ENCODE measurements at places on chromosomes 1 and 21.

GRCh38 chr1:89581859-89582258 is 51.1 kb upstream of the LRRC8C start:
- DNase-seq: no peak

DNA sequence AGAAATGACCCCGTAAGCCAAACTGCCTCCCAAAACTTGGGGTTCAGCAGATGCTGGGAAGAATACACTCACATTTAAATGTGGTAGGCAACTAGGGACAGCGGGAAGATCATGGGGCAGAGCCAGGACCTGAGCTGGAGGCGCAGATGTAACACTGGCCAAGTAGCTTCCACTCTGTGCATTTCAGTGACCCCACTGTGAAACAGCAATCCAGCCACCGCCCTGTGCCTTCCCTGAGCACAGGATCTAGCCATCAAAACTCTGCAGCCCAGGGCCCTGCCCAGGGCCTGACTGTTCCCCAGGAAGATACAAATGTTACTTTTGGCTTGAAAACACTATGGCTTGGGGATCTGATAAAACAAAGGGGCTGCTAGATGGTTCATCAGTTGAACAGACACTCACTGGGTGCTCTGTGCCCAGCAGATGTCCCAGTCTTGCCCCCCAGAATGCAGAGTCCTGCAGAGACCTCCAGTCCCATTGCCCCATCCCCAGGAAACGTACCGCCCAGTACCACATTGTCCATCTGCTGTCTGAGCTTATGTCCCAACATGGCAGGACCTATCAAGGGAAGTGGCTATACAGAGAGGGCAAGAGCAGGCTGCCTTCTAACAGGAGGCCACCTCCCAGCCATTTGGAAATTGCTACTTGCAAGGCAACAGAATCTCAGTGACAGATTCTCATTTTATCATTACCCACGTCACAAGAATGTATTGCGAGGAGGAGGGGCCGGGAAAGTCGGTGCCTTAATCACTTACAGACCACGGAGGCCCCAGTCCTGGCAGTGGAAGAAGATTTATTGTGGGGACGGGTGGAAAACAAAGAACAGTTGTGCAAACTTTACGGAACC is 124.0 kb downstream of the DMRTB1 start:
- DNase-seq: no peak

GRCh38 chr21:26810676-26811415 is 34.4 kb downstream of the ADAMTS1 start:
- DNase-seq: no peak

DNA sequence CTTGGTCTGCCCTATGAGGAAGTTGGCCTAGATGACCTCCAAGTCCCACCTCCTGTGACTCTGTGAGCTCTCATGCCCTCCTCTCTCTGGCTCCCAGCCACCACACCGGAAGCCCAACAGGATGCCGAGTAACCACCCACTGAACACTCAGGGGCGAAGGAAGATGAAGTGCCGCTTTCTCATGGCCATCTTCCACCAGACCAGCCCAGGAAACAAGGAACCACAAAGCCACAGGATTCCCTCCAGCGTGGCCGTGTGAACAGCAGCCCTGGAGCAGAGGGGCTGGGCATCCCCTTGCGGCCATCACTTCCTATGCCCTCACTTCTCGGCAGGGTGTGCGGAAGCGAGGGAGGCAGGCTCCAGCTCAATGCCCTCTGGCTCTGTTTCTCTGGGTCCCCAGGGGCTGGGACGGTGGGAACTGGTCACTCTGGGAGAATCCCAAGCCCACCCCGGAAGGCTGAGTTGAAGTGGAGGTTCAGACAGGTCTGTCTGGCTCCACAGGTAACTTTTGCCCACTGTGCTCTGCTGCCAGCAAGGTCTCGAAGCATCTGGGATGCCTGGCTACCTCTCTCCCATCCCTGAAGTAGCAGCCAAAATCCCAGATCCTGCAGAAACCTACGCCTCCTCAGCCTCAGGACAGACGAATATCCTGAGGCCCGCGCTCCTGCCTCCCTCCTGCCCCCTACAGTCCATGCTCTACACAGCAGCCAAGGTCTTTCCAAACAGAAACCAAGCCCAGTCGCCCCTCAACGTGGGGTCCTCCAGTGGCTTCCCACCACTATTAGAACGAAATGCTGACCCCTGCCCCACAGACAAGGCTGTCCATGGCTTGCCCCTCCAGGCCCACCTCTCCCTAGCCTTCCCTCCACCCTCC is 44.2 kb upstream of the ECE1 start:
- peak; percentile 81 for DNase-seq

DNA sequence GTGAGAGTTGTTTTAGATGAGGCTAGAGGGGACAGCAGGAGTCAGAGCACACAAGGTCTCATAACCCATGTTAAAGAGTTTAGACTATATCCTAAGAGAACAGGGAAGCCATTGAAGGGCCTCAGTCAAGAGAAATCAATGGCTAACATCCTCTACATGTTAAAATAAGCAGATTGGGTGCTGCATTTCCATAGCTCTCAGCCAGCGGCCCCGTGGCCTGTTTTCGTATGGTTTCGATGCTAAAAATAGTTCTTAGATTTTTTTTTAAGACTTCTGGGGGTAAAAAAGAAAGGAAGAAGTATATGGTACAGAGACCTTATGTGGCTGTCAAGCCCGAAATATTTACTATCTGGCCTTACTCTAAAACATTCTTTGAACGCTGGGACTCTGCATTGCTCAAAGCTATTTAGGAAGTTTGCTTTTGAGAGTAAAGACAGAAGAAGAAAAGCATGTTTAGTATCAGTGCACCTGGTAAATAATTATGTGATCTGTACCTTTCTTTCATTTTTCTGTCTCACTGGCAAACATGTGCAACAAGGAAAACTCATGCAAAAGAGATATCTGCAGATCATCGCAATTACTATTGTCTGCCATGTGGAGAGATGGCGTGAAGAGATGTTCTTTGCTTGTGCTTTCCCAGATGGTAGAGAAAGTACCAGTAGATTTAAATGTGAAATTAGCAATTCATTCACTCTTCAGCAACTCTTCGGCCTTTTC is 8.4 kb downstream of the PDIK1L start:
- DNase-seq: no peak

DNA sequence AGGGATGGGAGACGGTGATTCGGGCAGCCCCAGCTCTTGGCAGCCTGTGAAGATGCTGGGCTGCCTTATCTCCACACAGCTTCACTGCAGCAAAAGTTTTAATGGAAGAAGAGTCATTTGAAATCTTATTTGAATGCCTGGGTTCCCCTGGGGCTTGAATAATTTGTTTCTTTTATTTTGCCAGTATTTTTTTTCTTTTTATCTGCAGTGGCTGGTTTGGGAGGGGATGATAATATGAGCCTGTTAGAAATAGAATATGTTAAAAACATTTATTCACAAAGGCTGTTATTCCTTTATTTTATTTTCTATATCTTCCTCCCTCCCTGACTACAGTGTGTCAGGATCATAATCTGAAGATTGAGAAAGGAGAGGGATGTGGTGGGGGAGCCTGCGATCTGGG is 103.4 kb downstream of the ARHGEF10L start:
- no peak for DNase-seq

DNA sequence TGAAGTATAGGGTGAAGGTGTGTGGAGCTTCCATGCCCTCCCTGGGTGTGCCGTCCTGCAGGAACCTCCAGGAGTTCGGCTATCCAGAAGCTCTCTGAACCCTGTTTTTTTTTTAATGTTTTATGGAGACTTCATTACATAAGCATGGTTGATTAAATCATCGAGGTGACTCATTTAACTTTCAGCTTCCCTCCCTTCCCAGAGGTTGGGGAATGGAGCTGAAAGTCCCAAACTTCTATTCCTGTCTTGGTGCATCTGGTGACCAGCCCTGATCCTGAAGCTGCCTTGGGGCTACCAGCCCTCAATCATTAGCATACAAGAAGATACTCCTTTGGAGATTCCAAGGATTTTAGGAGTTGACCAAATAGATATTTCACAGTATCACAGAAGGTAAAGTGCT is 9.5 kb downstream of the RRP15 start:
- no peak for DNase-seq

GRCh38 chr1:53147174-53147573 is 4.7 kb upstream of the SLC1A7 start:
- DNase-seq: no peak

- DNase-seq: no peak
Measured at GRCh38 chr1:225482421-225482950, 54.6 kb upstream of the LBR start.

- no peak for DNase-seq
Measured at GRCh38 chr21:34999397-34999941, 49.6 kb downstream of the RUNX1 start.

DNA sequence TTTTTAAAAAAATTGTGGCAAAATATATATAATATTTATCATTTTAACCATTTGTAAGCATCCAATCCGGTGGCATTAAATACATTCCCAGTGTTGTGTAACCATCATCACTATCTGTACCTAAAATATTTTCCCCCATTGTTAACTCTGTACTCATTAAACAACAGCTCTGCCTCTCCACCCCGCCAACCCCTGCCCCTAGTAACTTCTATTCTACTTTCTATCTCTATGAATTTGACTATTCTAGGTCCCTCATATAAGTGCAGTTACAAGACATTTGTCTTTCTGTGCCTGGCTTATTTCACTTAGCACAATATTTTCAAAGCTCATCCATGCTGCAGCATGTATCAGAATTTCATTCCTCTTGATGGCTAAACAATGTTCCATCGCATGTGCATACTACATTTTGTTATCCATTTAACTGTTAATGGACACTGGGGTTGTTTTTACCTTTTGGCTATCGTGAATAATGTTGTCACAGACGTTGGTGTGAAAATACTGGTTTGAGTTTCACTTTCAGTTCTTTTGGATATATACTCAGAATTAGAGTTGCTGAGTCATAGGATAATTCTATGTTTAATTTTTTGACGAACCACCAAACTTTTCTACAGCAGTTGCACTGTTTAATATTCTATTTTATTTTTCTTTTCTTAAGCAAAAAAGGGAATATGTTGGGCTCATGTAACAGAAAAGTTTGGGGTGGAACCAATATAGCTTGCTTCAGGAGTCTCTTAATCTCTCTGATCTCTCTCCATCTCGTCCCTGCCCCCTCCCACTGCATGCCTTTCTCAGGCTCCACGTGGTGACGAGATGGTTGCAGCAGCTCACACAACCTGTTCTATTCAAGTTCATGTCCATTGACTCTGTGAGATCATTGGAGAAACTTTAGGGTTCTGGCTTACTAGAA is 25.2 kb upstream of the RCAN1 start:
- peak; percentile 53 for DNase-seq

GRCh38 chr1:116920211-116920610 is 10.5 kb downstream of the PTGFRN start:
- no peak for DNase-seq

Data from activated T-cell treated with anti-CD3 and anti-CD28 coated beads, Interleukin-2, amount 50 U/mL, for 48 hours (primary cell).